ENCODE measurements at places on chromosomes 2 and 18. TPM values are rescaled to one million over a fixed set of nuclear protein-coding genes. Genes with fewer than 3 reads are reported as not detected.

Gene C2orf15
- total RNA-seq = not detected

Gene C2orf72
- not detected for total RNA-seq

Gene SPC25
- 28.1 TPM for total RNA-seq

Gene TDRD15
- total RNA-seq = not detected

Gene RTP5
- total RNA-seq = not detected

Gene DQX1
- not detected for total RNA-seq

Gene CHRNG
- not detected for total RNA-seq

Gene IL1RN
- total RNA-seq = 0.86 TPM

Gene NEU2
- not detected for total RNA-seq

Gene IER3IP1
- total RNA-seq = 18.9 TPM

Gene GAREM2
- total RNA-seq = 0.33 TPM

Gene C2orf66
- total RNA-seq = not detected

Gene G6PC2
- total RNA-seq = not detected

Gene TBR1
- total RNA-seq = not detected

Gene REG1B
- not detected for total RNA-seq

Gene C2orf78
- total RNA-seq = not detected

Gene SCN2A
- 0.94 TPM for total RNA-seq

Gene RASGRP3
- 3.4 TPM for total RNA-seq

Gene CACNB4
- not detected for total RNA-seq

Gene SERPINB4
- not detected for total RNA-seq

Gene INHBB
- 1.8 TPM for total RNA-seq

- DNase-seq = no peak
These were observed 104.4 kb downstream of the TANC1 start for GRCh38 chr2:159072795-159073194.

DNA sequence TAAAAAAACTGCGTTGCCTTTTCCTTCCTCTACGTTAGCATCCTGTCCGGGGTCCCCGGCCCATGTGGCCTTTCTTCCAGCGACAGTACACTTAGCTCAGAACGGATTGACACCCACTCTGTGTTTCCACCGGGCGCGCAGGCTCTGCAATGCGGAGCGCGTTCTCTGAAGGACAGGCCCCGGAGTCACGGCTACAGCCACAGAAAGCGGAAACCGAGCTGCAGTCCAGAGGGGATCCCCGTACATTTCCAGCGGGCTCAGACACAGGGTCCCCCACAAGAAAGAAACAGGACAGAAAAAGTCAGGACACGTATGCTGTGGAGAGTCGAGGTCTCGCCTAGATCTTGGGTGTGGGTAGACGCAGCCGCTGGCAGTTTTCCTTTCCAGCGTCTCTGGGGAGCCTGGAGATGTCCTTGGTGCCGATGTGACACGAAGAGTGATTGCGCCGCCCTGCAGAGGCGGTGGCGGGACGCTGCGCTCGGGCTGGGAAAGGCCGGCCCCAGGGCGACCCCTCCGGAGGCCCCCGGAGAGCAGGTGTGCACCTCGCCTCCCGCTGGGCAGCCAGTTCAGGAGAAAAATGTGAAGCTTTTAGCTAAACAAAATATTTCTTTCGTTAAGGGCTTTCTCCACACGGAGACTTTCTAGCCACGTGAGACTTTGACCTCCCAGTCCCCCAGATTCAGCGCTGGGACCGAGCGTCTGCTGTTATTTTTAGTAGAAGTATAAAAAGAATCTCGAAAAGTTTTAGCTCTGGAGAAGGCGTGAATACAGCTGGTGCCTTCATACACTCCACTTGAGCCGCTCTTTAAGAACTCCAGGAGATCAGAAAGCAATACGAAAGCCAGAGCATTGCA, 1.3 kb upstream of the ACKR3 start:
- peak; percentile 43 for DNase-seq

DNA sequence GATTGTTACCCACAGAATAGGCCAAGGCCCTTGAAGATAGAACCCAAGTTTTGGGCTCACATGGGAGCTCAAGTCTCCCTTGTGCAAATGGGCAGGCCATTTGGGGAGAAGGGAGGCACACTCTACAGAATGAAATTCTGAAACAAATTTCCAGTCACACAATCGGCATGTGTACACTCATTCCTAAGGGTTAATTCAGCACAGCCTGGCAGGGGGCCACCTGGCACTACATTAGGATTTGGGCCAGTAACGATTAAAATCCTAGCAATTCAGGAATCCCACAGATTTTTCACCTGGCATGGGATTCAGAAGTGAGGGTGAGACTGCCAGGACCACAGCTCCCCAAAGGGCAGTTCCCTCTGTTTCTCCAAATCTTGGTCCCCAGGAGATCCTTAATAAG, 46.4 kb downstream of the BMP10 start:
- DNase-seq = peak; percentile 91

- DNase-seq = no peak
These were observed 31.2 kb upstream of the HPCAL1 start for GRCh38 chr2:10271509-10271908.

- no peak for DNase-seq
These were observed 42.7 kb downstream of the RRM2 start for GRCh38 chr2:10165282-10165681.

GRCh38 chr2:57429831-57430230, 616.8 kb upstream of the VRK2 start:
- DNase-seq = no peak

- DNase-seq = no peak
These were observed 51.0 kb downstream of the ABI2 start for GRCh38 chr2:203379156-203379555.

- no peak for DNase-seq
These were observed 81.4 kb upstream of the GATA6 start for GRCh38 chr18:22088029-22088428.

DNA sequence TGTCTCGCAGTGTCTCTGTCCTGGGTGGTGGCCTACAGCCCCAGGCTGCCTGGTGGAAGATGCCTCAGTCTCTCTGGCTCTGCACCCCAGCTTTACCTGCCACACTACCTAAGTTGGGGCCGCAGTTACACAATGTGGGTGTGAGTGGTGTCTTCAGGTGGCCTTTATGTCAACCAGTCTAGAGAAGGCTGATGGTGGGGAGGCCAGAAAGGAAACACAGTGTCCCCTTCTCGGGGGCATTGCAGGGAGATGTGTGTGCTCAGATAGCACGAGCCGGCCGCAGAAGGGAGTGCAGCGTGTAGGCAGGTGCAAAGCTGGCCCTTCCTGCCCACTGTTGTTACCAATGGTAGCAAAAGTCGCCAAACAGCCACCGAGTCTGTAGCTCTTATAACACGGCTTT, 216.1 kb downstream of the SH3RF3 start:
- DNase-seq = no peak

- no peak for DNase-seq
These were observed 47.2 kb upstream of the CDC42EP3 start for GRCh38 chr2:37718515-37719161.

- DNase-seq = no peak
These were observed 145.0 kb downstream of the ALK start for GRCh38 chr2:29776406-29776805.

GRCh38 chr2:239930378-239930777, 94.8 kb downstream of the NDUFA10 start:
- DNase-seq = no peak

- no peak for DNase-seq
These were observed 18.7 kb downstream of the PLEK start for GRCh38 chr2:68383778-68384177.

DNA sequence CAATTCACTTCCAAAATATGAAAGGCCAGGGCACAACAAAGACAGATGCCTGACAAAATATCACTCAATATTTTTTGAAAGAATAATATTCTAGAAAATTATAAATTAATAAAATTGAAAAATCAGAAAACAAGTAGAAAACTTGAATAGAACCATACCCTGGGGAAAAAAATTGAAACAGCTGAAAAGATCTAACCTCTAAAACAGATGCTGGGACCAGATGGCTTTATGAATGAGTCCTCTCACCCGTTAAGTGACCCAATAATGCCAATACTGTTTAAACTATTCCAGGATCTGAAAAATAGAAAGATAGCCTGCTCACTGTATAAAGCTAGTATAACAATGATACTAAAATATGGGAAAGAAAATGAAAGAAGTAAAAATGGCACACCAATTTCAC, 322.3 kb upstream of the VWC2L start:
- no peak for DNase-seq

GRCh38 chr2:231386446-231386845, 9.1 kb upstream of the B3GNT7 start:
- peak; percentile 29 for DNase-seq

DNA sequence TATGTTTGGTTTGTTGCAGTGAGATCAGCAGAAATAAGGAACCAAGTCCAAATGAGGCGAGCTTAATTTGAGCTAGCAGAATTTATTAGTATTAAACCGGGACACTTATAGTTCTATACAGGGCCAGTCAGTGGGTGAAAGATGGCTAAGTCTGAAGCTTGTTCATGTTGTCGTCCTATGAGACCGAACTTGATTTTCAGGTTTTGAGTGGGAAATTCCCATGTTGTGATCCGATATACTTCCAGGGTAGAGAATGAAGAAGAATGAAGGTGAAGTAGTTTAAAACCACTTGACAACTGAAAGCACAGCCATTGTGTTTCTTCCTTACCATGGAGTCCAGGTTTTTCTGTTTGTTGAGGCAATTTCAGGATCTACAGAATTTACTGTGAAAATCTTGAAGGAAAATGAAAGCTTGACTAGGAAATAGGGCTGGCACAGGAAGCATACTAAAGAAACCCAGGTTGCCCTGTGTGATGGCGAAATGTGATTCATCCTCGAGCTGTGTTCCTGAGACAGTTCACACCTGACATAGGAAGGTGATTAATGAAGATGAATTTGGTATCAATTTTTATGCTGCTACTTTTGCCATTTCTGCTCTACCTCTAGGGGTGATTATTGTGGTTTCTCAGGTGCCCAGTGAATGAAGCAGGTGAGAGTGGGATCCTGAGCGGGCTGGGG, 37.6 kb upstream of the MGAT5 start:
- no peak for DNase-seq

GRCh38 chr18:49183921-49184320, 233.2 kb upstream of the SMAD7 start:
- DNase-seq = no peak

DNA sequence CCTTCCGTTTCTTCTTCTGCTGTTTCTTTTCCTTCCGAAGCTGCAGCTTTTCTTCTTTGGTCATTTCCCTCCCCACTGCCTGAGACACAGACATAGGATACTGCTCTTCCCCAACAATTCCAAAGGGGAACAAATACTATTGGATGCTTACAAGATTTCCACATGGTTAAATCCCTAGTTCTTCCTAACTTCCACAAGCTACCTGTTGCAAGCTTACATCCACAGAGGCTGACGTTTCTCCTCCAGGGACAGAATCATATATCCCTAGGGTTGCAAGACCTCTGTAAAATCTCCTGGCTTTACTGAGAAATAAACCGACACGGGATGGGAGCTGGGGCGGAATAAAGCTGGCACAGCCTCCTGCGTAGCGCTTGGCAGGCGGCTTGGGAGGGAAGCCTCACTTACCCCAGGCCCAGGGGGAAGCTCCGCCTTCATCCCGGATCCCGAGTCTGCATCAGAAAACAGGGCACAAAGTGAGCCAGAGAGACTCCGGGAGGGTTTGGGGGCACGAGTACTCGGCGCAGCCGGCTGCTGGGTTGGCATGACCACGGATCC, 590 bp downstream of the EIF2B4 start:
- peak; percentile 77 for DNase-seq

DNA sequence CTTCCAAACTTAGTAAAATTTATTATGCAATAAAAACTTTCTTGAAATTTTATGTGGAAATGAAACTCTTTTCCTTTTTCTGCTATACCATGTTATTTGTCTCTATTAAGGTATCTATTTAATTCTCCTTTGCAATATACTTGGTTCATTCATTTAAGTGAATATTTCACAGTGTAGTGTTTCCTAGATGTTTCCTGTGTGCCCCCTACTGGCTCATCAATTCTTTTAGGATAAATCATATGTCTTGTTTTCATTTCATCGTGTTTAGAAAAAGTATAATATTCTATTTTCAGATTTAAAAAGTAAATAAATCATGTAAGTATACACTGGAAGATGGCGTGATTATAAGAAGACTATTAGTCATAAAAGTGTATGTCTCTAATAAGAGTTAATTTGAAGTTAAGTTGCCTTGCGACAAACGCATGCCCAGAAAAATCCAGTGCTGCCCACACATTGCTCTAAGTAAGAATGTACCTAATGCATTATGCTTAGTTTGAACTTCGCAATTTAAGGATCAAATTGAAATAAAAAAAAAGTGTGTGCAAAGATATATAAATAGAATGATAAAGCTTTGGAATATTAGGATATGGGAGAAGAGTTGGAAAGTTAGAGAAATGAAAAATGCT, 525.4 kb downstream of the KCNJ3 start:
- no peak for DNase-seq

DNA sequence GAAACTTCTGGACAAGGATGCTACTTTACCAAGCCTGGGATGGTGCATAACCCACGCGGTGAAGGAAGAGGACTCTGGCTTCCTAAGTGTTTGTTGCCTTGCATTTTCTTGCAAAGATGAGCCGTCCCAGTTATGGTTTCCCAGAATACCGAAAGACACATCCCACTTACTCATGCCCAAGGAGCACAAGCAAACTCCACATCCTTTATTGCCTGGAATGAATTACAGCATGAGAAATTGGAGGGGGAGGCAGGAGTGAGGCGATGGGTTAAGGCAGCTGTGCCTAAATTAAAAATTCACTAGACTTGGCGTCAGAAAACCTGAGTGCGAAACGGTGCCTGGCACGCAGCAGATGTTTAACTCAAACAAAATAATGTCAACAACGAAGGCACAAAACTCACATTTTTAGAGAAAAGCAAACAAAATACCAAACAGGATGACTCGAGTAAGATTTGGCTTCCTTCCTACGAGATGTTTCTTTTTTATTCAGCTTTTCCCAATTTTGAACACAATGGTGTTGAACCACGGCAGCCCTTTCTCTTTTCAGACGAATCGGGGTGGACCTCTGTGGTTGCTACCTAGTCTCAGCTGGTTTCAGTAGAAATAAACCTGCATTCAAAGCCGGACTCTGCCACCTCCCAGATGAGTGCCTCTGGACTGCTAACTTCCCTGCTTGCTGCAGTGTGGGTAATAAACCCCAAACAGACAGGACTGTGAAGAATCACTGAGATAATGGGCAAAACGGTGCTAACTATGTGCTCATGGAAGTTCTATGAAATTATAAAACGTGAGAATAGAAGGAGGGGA, 100.3 kb upstream of the NCK2 start:
- DNase-seq = peak; percentile 52

DNA sequence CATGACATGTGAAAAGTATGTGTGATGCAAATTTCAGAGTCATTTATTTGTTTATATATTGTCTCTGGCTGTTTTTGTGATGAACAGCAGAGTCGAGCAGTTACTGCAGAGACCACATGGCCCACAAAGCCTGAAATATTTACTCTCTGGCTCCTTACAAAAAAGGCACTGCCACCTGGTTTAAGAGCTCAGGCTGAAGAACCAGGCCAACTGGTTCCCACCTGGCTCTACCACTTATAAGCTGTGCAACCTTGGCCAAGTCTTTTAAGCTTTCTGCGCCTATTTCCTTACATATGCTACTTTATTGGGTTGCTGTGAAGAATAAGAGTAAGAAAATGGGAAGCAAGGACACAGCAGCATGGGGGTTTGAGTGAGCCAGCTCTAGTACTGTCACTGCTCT, 207.6 kb downstream of the L3MBTL4 start:
- DNase-seq = no peak

- no peak for DNase-seq
These were observed 179.7 kb downstream of the ICOS start for GRCh38 chr2:204116159-204116792.

GRCh38 chr2:145688156-145688555, 1168.2 kb upstream of the ZEB2 start:
- DNase-seq = no peak

GRCh38 chr2:211237586-211238275, 681.3 kb downstream of the CPS1 start:
- DNase-seq = peak; percentile 10

Data from MG63 (cell line).